RPMI7951 (cell line): ENCODE measurements at places on chromosomes 2 and 18.

DNA sequence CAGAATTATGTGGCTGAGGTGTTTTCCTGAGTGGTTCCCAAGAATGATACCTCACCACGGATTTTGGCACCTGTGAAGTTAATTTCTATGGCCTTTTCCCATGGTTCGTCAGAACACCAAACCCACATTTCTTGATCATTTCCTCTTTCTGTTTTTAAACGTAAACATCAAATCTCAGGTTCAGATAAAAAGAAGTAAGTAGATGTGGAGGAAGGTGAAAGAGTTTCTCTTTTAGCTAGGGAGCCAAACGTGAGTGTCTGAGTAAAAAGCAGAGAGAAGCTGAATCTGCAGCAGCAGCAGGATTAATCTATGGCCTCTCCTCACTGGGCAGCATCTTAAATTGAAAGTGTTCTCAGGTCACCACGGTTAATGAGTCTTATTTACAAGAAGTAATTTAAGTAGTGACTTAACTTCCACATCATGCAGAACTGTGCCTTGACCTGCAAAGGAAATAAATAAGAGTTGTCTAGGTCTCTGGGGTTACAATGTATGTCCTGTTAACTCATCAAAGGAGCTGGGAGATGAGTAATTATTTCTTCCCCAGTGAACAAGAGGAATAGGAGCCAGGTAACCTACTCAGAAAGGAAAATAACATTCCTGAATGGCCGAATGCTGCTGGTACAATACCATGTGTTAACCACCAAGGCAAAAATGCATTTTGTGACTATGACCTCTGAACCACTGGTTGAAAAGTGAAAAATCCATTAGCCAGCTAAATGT is 139.6 kb upstream of the NETO1 start:
- no peak for DNase-seq

DNA sequence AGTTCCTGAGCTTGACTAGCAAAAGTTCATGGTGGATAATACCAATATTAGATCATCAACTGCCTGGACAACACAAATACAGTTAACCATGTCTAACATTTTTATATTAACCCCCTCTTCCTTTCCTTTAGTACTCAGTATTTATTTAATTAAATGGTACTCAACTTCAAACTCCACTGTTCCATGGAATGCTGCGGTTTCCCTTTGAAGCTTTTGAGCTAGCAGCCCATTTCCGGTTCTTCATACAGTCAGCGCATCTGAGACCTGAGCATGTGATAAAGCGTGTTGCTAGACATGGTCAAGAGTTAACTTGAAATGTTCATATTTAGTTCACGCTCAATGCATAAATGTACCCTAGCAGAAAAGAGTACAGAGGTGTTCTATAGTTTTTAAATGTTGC is 278.4 kb downstream of the ALPK2 start:
- no peak for DNase-seq

DNA sequence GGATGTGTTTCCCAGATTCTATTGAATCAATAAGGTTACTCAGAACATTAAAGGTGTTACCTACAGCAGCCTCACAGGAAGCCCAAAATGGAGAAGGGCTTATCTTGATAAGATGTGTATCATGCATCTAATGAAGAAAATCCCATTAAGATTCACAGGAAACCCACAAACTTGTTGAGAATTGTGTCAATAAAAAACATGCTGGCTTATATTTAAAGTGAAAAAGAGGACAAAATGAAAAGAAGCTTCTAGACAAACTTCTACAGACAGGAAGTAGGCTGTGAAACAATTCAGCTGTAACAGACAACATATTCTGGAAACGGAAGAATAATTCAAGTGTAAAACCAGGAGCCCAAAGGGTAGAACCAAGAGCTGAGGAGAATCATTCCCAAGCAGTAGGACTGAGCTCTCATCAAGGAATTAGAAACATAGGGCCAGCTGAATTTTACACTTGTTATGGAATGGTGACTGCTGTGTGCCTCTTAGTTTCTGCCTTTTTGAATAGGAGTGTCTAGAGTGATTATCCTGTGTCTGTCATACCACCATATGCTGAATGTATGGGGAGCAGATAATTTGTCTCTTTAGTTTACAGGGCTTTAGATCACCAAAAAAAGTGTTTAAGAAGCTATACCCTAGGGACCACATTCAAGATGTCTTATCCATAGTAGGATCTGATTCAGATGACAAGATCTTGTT is 9.6 kb downstream of the IMMT start:
- DNase-seq, result no peak

DNA sequence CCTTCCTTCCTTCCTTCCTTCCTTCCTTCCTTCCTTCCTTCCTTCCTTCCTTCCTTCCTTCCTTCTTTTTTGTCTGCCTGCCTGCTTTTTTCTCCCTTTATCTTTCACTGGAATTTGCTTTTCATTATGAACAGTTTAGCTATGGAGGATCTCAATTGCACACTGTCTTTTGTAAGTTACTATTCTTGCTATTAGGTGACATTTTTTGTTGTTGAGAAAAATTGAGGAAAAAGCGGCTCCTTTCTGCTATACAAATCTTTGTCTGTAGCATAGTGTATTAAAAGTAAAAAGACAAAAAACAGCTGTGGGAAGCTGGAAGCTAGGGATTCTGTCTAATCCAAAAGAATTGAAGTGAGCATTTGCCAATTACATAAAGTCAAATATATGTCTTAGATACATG is 448.7 kb downstream of the DCDC2C start:
- DNase-seq, result no peak

DNA sequence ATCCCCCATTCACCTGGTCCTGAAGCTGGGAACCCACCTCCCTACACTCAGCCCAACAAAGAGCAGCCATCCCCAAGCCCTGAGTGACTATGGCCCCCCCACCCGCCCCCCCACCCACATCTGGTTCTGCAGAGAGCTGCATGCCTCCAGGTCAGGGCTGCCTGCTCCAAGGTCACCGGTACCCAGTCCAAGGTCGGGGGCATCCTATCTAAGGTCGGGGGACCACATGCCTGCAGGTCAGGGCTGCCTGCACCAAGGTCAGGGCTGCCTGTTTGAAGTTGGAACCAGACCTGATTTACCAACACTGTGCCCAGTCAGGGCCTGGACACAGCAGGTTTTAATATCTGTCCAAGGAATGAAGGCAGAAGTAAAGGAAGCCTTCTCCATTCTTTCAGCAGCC is 66.1 kb upstream of the GPC1 start:
- DNase-seq, result no peak

DNA sequence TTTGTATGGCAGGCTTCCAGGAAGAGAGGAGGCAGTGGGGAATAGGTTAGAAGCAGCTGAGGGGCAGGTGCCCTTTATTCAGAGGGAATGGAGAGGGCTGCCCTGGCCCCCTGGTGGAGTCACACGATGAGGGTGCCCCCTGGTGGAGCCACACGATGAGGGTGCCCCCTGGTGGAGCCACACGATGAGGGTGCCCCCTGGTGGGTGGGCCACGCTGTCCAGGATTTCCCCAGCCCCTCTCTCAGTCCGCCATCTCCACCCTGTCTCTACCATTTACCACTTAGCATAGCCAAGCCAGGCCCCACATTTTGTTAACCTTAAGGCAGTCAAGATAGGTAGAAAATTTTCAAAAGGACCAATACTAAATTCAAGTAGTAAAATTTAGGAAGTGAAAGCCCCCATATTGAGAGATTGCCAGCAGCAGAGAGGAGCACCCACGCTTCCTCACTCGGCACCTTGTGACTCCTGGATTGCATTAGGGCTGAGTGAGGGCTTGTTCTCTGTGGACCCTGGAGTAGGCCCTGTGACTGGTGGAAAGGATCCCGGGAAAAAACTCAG is 10.4 kb upstream of the FAM228A start:
- DNase-seq, result peak; percentile 23

- peak; percentile 98 for DNase-seq
These were observed 46.4 kb upstream of the BZW1 start for GRCh38 chr2:200765139-200765951.
